ENCODE measurements at places on chromosomes 5 and 9.

DNA sequence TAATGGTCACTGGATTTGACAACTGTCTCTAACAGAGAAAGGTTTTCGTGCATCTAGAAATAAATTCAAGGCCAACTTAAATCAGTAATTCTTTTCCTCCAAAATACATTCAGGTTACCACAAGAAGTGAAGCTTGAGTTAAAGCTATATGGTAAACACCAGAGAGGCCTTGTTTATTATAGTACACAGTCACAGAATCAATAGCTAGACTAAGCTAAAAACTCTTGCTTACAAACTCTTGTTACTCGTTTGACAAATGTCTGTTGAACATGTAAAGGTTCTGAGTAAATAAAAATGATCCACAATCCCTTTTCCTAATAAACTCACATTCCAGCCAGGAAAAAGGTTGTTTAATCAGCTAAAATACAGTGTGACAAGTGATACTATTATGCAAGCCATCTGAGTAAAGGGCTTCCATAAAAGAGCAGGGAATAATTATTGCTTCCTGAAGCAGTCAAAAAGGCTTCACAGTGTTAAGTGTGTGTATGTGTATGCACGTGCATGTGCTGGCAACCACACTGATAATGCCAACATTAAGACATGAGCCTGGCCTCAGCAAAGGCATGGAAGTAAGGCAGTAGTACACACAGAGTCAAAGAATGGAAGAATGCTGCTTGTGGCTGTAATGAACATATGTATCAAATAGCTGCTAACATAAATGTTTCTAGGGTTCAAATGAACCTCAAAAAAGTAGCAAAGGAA is 12.8 kb downstream of the PTAR1 start:
- no peak for DNase-seq

- no peak for DNase-seq
Observed at GRCh38 chr5:82106756-82107155, 134.9 kb downstream of the ATG10 start.

- DNase-seq = no peak
Observed at GRCh38 chr5:10562201-10563109, 1.4 kb upstream of the ANKRD33B start.

DNA sequence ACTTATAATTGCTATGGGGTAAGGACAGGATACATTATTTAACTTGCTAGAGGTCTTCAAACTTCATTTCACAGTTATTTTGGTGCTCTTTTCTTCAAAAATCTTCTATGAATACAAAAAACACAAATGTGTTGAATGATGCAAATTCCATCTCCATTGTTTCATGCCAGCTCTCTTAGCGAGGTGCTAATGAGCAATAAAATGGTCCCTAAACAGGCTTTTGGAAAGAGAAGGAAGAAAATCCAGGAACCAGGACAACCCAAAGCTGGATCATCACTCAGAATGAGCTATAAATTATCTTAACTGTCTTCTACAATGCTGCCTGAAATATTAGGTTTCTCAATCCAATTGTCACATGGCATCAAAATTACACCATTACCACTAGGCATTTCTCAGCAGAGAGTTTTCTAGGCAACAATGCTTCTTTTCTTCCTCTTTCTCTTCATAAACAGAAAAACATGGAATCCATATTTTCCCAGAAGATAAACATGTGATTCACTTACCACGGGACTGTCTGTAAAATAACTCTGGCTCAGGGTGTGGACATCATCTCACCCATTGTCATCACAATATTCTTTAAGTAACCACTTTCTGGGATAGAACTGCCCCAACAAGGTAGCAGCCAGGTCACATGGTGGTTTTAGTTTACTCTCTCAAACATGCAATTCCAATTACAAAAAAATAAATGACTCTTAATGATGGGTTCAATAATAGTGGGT is 249.4 kb downstream of the NPR3 start:
- DNase-seq = no peak

DNA sequence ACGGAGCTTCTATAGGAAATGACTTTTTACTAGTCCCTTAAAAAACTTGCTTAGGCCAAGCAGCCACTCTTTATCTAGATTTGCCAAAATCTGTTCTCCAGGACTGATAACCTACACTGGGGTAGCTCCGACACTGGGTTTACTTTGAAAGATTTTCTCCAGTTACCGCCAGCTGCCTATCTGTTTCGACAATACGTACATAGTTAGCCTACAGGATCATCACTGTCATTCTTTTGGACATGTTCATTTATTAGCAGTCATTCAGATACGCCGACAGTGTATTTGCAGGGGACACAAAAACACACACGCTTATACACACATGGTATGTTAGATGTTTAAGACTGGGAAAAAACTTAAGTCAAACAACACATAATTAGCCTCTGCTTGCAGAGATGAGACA is 225.7 kb downstream of the DCP2 start:
- no peak for DNase-seq

GRCh38 chr5:58648846-58649245 is 66.0 kb downstream of the RAB3C start:
- no peak for DNase-seq

DNA sequence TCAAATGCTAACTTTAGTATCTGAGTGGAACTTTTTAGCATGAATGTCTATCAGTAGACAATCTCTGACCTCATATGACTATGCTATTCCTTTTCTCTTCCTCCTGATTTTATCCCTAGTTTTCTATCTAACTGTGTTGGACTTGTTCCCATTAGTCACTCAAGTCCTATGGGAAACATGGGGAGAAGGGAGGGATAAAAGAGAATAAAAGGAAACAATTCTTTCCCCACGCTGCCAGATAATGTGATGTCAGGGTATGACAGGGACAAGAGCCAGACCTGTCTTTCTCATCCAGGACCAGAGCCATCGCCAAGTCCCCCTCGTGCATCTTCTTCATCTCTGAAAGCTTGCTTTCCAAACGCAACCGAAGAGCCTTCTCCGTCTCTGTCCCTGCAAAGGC is 43.9 kb downstream of the CDK5RAP2 start:
- no peak for DNase-seq

GRCh38 chr9:5186416-5187169 is 1.2 kb upstream of the INSL6 start:
- no peak for DNase-seq

DNA sequence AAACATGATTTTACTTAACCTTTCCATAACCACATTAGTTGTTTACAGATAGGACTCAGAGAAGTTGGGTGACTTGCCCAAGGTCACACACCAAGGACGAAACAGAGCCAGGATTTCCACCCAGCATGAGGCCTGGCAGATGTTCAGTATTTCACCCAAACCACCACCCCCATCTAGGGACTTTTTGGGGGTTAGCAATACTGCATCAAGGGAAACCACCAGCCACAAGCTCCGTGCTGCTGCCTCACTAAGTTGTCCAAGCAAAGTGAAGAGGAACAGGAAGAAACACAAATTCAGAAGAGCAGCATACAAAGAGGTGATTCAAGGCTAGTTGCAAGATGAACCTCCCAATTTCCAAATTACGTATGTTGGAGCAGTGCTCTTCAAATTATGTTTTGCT is 219.6 kb upstream of the RORB start:
- DNase-seq = no peak

- DNase-seq = no peak
Observed at GRCh38 chr5:1803192-1803591, 2.0 kb downstream of the NDUFS6 start.

DNA sequence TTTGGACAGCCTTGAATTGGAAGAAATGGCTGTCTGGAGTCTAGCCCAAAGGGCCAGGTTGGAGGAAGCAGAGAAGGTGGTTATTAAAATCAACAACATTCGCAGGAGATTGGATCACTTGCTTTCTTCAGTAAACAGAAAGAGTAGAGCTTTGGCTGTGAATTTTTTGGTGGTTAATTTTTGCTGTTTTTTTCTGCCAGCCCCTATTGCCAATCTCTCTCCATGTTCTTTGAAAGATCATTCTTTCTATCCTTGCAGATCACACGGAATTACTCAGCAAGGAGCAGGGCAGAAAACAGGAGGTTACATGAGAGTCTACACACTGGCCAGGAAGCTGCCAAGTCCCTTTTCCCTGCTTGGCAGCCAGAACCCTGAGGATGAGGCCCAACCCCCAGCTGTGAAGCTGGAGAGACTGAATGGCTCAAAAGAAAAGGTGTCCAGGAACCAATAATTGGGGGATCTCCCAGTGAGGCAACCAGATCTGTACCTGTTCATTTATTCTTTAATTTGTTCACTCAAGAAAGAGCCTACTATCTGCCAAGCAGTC is 13.0 kb downstream of the GLRX start:
- no peak for DNase-seq

- DNase-seq = no peak
Observed at GRCh38 chr5:168646335-168646734, 67.2 kb upstream of the PANK3 start.

GRCh38 chr9:74443036-74443750 is 53.9 kb upstream of the RORB start:
- DNase-seq = no peak

DNA sequence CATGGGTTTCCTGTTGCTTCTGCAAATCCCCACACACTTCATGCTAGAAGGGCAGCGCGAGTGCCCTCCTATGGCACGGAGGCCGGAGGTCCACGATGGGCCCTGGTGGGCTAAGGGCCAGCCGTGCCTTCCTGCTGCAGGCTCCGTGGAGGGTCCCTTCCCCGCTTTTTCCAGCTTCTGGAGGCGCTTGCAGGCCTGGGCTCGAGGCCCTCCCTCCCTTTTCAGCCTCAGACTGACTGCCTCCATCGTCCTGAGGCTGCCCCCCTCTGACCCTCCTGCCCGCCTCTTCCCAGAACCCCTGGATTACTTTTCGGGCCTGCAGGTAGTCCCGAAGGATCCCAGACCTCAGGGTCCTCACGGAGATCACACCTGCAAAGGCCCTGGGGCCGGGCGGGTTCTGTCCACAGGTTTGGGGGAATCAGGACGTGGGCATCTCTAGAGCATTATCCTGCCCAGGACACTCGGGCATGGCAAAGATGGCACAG is 3.2 kb upstream of the TERT start:
- no peak for DNase-seq

DNA sequence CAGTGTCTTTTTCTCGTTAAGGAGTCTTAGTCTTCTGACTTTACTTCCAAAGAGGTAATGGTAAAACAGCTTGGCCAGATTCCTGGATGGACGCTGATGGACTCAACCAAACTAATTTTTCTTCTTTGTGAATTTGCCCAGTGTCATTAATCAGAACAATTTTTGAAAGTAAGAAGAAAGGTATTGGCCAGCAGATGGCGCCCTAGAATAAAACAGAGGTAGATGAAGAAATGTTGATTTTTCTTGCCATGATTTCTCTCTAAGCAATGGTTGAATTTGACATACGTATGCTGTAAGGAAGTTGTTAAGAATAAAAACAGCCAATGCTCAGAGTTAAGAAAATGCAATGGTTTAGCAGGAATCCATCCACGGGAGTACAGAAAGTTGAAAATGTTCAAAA is 500.0 kb downstream of the DIRAS2 start:
- peak; percentile 17 for DNase-seq

GRCh38 chr5:36193746-36194145 is 41.8 kb downstream of the SKP2 start:
- no peak for DNase-seq

GRCh38 chr5:137167187-137167586 is 331.9 kb downstream of the SPOCK1 start:
- DNase-seq = no peak

DNA sequence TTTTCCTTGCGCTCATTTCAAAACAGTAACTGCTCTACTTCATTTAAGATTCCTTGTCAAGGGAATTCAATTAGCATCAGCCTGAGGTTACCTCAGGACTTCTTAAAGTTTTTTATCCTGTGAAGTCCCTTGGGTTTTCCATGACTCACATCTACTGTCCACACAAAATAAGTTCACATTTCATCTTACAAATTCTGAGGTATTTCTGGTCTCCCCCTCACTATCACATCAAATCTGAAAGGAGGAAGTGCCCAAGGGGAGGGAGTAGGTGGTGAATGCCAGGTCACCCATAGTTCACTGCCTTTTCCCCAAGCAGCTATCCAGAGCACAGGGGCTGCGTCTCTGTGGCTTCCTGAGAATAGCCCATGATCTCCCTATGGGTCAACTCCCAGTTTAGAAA is 227.1 kb upstream of the NREP start:
- no peak for DNase-seq

GRCh38 chr5:115460472-115460871 is 84.1 kb downstream of the FEM1C start:
- no peak for DNase-seq

DNA sequence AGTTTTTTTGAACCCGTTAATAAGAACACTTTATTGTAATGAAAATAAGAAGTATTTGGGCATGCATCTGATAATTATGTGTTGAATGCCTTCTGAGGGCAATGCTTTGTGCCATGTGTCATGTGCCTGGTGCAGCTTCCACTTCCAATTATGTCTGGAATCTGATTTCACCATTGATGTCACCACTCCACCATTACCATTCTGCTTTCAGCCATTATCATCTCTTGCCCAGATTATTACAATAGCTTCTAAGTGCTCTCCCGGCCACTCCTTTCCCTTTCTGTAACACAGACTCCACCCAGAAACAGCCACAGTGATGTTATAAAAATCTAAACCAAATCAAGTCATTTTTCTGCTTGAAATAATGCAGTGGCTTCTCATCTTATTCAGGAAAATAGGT is 171.7 kb downstream of the C9orf152 start:
- no peak for DNase-seq

All from activated CD8-positive, alpha-beta memory T cell treated with anti-CD3 and anti-CD28 coated beads for 48 hours (primary cell).